SJSA1 (cell line): ENCODE measurements at places on chromosomes 6 and 20.
A peak's percentile ranks its signal among the peaks of the same experiment; 100 is the strongest.

DNA sequence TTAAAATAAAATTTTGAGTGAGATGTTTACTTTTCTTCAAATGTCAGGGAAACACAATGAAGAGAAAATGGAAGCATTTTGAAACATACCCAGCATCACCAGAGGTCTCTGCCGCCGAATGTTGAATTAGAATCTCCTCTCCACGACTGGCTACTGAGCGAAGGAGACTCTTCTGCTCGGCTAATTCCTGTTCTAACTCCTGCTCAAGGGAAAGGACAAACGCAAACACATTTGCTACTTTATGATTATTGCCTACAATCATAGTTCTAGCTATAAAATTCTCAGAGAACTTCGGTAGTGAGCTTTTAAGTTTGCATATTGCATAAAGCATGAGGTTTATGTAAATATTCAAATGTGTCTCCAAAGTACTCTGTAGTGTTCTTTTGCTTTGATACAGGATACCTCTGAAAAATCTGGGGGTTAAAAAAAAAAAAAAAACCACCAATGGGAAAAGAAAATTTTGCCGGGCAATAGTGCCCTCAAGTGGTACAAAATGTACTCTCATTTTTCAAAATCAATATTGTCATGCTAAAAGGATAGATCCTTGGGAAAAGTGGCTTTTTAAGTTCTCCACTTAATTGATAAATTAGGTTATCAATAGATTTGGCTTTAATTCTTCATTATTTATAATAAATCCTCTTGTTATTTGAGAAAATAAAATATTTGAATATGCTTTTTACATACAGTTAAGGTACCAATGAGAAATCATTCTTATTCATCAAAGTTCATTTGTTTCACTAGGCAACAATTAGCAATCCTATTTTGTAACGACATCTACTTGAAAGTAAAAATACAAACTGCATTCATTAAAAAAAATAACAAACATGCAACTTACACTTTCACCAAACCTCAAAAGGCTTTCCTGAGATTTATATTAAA lies 369.0 kb downstream of the SYNE1 start:
- no peak for DNase-seq

DNA sequence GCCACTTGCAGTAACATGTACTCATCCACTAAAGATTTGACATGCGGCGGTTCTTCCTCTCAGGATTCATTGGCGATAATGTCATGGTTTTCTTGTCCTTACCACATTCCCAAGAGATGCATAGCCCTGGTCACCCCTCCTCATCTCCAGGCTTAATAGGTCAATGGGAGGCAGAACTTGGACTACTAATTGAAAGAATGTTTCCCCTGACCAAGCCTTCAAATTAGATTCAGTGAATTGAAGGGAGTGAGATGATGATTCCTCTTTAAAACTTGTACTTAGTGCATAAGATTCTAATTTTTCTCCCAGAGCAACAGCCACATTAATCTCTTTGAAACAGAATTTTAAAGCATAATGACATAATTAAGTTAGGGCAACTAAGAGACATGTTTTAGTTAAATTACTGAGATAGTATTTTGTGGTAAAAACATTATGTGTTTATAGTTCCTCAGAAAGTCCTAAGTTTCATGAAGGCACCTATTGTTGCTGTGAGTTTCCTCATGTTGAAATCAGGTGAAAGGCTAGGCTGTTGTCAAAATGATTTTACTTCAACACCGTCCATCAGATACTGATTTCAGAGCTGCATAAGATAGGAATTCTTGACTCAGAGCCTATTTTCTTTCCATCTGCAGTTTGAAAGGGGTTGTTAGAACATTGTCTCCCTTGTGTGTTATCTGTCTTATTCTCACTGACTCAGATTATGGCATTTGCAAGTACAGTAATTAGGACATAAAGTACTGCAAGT lies 48.5 kb downstream of the STK4 start:
- peak; percentile 58 for DNase-seq

DNA sequence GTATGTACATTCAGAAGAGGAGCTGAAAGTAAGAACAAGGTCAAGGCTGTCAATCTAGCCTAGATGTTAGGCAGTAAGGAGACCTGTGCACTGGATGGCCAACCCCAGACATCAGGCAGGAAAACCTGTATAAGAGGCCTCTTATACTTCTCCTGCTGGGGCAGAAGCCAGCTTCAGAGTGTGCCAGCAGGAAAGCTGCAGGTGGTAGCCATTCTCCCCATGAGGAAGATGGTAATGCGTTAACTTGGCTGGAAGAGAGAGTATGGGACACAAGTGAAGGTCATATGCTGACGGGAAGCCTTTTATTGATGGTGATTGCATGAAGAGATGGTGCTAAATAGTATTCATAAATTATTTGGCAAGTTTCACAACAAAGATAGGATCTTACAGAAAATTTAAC lies 20.6 kb downstream of the NHLRC1 start:
- DNase-seq = no peak

DNA sequence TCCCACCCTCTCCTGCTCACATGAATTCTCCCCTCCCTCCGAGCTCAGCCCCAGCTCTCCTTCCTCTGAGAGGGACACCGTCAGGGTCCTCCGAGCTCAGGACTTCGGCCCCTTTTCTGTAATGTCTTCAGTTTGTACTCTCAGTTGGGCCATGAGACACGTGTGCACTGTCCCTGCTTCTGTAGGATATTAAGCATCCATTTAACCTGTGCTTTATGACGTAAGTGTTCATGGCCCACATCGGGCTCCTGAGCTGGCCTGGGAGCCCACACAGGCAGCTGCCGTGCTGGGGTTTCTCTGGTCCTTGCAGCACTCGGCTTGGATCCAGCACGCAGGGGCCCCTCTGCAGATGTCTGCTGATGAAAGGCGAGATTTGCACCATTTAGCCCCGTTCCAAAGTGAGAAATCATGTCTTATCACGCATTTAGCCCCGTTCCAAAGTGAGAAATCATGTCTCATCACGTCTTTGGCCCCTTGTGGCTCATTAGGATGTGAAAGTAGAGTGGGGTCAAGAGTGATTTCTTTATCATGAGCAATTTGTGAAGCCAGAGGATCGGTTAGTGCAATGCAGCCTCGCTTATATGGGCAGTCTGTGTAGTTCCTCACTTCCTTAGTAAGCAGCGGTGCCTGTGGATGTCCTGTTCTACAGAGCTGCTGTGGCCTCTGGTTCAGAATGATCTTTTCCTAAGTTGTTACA lies 25.3 kb downstream of the DUSP22 start:
- DNase-seq = no peak

- peak; percentile 29 for DNase-seq
Observed at GRCh38 chr6:80133020-80133419, 26.5 kb downstream of the BCKDHB start.

GRCh38 chr6:27407153-27407814 lies 18.7 kb downstream of the ZNF391 start:
- no peak for DNase-seq

DNA sequence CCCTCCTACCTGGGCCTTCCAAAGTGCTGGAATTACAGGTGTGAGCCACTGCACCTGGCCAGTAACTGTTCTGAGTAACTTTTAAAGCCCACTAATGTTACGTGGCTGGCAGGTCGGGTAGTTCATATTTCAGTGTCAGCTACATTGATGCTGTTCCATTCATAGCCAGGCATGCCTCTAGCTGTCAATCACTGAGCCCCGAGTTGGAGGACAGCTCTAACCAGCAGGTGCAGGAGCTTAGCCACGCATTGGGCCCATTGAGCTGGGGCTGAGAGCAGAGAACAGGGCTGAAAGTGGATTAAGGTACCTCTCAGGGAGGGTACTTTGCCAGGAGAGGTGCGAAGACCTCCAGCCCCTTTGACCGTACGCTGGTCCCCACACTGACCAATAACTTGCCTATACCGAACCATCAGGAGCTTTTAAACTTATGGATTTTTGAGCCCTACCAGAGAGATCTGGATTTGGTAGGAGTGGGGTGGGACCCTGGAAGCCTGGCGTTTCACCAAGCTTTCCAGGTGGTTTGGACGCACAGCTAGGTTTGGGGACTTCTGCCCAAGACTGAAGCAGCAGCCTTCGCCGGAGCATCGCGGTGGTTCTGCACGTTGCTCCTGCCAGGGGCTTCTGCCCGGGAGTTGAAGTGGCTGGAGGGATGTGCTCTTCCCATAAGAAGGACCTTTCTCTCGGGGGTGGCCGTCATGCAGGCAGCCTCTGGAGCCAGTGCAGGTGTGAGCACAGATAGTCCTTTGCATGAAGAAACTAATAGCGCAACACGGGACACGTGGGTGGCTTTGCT lies 82.6 kb downstream of the SERAC1 start:
- DNase-seq = no peak

GRCh38 chr6:62298745-62299392 lies 12.8 kb upstream of the KHDRBS2 start:
- no peak for DNase-seq

GRCh38 chr6:18154507-18155149 lies at the start of gene TPMT:
Gene TPMT (minus strand): TSS chr6:18155077. CDS start chr6:18149127, 5,950 bp downstream.
- peak; percentile 71 for DNase-seq

- DNase-seq = peak; percentile 70
Observed at GRCh38 chr20:32877507-32877906, 18.8 kb downstream of the EFCAB8 start.

- DNase-seq = no peak
Observed at GRCh38 chr6:124445581-124445980, 516.7 kb upstream of the RNF217 start.

GRCh38 chr6:56742122-56742791 lies 99.6 kb upstream of the DST start:
- no peak for DNase-seq

- peak; percentile 25 for DNase-seq
Observed at GRCh38 chr6:34982424-34982852, 93.4 kb downstream of the ANKS1A start.

DNA sequence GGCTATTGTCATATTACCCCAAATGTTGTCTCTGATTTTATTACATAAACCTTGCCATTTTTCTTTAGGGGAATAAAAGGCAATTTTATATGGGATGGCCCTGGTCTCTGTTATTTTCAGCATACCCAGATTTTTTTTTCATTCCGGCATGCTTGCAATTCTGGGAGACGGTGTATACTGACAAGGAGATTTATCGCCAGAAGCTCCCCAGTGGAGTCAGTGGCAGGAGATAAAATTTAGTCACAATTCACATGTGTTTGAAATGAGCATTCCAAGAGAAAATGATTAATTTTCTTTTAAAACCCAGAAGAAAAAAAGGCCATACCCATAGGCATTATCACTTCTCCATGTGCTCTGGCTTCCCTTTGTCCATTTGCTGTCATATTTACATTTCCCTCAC lies 250.8 kb upstream of the RSPO3 start:
- no peak for DNase-seq

DNA sequence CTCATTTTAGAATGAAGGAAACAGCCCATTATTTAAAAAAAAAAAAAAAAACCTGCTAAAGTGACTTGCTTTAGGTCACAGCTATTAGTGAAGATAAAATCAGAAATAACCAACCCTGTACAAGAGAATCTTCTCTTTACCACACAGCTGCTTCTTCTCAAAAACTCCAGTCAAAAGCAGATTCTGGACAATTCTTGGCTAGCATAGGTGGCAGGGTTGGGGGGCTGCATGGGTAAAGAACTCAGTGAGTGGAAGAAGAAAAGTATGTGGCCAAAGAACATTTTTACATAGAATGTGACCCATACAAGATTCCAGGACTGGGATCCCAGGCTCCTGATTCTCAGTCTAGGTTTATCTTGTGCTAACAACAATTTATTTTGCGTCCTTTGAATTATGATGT lies 9.4 kb upstream of the FRK start:
- no peak for DNase-seq

DNA sequence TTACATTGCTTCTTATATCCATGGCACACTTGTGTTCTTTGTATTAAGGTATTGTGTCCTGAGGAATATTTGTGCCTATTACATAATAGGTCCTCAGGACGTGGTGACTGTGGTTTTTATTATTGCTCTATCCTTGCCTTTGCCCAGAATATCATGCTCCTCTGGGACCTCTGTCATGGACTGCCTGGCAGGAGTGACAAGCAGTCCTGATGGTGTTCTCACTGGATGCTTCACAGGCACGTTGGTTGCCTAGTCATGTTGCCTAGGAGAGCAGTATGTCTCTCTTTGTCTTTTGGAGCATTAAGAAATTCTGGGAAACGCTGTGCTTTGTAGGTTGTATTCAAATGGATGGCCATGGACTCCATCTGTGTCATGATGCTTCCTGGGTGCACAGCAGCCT lies 24.7 kb upstream of the MROH8 start:
- no peak for DNase-seq

GRCh38 chr6:41901882-41902519 lies 6.8 kb upstream of the USP49 start:
- no peak for DNase-seq
